ENCODE measurements at places on chromosomes 1 and 21.

DNA sequence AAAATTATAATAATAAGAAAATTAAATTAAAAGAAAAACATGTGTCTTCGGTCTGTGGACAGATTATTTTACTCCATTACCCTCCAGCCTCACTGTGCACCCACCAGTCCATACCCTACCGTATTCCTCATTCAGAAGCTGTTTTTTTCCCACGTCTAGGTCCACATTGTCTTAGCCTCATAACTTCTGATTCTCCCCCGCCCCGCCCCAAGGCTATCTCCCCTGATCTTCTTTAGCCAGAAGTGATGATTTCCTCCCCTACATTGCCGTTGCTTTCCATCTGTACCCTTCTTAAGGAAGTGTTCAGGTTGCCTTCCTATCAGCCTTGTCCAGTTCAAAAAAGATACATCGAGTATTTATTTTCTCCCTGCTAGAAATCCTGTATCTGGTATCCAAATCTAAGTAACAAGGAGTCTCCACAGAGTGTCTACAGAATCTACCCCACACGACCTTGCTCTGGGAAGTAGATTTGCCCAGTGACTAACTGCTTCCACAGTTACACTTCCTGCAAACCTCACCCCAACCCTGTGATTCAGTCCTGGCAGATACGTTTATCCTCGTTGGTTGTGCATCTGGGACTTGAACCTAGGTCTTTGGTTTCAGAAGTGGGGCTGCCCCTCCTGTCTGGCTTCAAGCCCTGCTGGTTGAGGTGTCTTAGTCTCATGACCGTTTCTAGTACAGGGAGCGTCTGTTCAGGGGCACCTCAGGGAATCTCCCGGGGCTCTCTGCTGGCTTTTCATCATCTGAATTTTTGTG is 470.2 kb downstream of the CAMTA1 start:
- DNase-seq: no peak

DNA sequence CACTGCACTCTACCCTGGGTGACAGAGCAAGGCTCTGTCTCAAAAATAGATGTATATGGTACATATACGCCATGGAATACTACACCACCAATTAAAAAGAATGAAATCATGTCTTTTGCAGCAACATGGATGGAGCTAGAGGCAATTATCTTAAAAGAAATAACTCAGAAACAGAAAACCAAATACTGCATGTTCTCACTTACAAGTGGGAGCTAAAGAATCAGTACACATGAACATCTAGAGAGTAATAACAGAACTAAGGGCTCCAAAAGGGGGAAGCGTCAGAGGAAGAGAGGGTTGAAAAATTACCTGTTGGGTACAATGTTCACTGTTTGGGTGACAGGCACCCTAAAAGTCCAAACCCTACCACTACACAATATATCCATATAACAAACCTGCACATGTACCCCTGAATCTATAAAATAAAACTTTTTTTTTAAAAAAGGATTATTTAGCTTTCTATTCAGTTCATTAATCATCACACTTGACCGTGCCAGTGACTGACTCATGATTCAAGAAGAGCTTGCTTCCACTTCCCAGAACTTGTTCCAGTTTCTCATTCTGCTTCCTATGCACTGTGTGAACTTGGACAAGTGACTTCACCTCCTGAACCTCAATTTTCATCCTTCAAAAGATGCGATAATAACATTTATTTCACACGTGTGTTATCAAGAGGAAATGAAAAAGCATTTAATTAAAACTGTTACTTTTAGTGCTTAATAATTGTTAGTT is 109.6 kb downstream of the PLPP3 start:
- no peak for DNase-seq

DNA sequence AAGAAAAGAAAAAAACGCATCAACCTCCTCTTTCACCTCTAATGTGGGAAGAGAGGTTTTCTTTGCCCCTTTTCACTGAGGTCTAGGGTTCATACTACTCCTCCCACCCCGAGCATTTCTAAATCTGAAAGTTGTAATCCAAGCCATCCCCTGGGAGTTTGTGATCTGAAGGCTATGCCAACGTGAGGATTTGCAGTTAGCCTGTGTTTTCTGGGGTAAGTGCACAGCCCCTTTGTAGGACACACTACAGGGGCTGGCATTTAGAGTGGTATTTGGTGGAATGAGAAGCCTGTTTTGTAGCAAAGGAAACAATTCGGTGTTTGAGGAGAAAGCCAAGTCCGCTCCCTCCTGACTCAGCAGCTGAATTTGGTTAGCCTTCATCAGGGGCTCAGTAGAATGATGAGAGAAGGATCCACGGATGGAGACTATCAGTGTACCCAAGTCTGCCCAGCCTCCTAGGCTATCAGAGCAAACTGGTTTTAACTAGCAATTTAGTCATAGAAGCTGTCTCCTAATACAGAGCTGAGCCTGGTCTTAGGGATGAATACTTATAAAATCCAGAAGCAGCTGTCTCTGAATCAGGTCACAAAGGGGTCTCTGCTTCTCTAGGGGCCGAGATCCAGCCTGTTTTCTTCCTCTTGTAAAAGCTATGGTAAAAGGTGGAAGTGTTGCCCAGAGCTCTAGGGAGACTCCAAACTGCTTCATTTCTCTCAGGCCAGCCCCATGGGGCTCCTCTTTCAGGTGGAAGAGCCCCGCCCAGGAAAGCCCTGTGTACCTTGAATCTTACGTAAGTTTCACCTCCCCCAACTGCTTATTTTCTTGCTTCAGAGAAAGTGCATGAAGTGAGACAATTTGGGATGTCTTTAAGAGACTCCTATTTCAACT is 2.1 kb downstream of the PCP4L1 start:
- no peak for DNase-seq

DNA sequence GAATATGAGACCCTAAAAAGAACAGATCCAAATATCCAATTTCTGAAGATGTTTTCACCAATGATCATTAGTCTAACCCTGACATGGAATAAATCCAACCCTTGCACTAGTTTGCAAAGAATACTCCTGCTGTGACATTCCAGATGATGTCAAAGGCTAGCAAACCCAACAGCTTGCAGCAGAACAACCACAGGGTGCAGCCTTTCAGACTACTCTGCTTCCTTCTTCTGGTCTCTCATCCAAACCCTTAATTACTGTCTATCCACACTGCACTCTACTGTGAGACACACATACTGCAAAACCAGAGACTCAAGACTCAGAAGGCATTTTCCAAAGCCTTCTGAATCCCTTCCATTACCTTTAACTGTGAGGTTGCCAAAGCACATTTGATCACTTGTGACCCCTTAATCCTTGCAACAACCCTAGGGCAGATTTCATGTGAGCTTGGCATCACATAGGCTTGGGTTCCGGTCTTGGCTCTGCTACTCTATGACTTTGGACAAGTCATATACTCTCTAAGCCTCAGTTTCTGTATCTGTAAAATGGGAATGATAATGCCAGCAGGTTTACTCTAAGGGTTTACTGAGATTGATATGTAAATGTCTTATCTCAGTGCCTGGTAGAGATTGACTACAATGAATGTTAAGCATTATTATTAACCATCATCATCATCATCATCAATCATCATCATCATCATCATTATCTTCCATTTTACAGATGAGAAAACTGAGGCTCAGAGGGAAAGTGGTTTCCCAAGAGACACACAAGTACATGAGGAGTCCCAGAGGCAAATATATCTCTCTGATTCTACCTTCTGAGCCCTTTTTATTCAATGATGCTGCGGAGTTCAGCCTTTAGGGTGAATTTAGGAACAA is 94.5 kb downstream of the SYF2 start:
- no peak for DNase-seq

GRCh38 chr1:38235705-38236104 is 189.1 kb upstream of the POU3F1 start:
- peak; percentile 14 for DNase-seq

DNA sequence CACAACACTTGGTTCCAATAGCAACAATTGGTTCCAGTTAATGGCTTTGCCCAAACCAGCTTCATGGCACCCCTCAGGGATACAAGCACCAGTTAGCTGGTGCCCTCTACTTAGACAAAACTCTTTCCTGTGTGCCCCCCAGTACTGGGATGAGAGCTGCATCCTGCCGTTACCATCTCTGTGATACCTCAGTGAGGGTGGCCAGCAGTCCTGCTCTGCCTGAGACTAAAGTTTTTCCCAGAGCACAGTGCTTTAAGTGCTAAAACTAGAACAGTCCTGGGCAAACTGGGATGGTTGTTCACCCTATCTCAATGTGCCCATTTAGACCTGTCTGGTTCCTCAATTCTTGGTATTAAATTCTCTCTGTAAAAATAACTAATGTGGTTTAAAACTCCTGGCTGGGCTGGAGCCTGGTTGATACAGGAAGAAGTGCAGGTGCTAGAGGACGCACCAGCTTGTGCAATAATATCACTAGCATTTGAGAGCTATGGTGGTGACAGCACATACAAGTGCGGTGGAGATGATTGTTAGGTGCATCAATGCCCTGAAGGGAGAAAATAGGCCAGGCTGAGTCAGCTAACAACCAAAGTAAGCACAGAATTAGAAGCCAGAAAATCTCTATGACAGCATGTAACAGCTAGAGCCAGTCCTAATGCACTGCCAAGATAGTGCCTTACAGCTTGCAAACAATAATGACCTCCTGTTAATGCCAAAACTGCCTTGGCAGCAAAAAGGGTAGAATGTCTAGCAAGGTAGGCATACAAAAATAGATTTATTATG is 179.8 kb upstream of the GALNT2 start:
- DNase-seq: no peak

DNA sequence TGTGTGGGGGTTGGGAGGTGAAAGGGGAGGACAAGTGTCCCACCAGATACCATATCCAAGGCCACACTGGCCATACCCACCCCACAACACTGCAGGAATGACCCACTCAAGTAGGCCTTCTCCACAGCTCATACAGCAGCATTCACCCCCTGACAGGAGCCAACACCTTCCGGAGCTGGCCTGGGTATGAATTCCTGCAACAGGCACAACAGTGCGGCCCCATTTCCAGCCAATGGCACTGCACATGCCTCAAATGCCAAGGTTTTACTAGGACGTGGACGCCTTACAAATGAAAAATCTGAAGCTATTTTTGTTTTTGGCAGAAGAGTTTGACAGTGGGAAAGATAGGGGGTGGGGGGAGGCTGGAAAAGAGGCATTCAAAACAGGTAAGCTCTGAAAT is 2.0 kb downstream of the KCND3 start:
- no peak for DNase-seq

DNA sequence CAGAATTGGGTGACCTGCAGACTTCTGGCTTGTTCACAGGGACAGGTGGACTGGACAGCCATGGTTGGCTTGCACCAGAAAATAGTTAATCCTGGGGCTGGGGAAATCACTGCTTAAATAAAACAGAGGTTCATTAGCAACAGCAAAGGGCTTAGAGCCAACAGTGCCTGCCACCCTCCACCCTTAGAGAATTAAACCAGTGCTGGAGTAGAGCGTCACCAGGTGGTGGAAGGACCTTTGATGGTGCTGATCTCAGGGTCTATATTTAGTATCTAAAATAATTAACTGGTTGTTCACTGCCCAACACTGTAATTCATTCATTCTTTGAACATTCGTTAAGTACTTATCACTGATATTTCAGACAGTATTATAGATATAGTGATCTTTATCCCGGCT is 34.7 kb upstream of the PDE9A start:
- no peak for DNase-seq

DNA sequence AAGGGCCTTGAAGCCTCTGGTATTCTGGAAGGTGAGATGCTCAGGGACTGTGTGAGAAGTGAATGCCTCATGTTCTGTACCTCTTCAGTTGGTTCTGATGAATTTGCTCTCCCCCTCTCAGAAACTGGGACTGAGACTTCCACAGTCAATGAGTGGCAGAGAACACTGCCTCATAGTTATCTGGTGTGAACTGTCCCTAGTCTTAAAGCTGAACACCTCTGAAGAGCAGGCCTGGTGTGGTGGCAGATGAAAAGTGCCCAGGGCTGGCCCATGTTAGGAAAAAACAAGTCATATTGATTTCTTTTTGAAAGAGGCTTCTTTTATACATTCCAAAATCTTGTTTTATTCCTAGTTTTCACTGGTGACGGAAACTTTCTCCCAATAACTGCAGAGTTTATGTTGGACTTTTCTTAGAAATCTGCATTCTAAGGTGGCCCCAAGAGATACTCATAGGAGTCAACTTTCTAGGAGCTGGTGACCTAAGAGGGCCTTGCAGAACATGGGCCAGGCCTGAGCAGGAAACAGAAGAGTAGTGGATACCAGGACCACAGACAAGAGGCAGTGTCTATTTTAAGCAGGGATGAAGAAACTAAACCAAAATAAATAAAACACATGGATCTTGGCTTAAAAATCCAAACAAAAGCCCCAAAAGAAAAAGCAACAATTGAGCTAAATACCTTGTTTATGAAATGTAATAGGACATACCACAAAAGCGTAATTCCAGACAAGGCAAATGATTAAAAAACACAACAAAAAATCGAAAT is 19.5 kb downstream of the DUSP10 start:
- no peak for DNase-seq

DNA sequence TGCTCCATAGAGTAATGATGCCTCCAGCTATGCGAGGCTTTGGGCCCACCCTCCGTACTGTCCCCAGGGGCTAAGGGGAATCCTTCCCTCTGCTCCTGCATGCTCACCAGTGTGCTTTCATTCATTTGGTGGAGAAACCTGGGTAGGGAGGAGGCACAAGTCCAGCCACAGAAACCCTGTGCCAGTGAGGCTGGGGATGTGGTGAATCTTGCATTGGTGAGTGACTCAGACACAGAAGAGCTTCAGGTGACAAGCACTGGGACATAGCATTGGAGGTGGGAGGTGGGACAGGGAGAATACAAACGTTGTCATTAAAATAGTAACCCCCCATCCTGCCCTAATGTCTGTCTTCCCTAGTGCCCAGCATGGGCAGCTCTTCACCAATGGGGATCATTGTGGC is 5.2 kb downstream of the FCGR2A start:
- no peak for DNase-seq

All from AG09319 (cell line).